ENCODE measurements at places on chromosomes 13 and 19.

DNA sequence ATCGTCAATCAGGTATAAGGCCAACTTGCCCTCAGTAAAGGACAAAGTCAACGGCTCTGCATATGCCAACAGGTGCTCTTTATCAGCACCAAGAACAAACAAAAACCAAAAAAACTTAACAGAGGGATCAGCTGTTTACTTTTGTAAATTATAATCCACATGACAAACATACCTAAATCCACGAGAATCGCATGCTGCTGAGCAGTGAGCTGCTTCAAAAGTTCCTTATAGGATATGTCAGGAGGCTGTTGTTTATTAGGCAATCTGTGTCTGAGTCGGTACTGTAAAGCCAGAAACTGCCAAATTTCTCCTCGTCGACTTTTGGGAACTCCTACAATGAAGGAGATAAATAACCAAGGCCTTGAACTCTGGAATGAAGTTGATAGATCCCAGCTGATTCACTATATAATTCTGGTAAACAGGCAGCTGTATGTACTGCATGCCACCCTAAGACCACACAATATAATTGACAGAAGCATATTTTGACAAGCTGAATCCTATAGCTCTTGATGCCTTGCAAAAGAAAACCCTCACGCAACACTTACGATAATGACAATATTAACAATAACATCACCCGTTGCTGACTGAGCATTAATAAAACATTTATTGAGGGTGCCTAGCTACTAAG lies 179.8 kb downstream of the TBC1D4 start:
- DNase-seq: no peak

- DNase-seq: no peak
These were observed 98.3 kb upstream of the UQCRFS1 start for GRCh38 chr19:29311191-29311790.

DNA sequence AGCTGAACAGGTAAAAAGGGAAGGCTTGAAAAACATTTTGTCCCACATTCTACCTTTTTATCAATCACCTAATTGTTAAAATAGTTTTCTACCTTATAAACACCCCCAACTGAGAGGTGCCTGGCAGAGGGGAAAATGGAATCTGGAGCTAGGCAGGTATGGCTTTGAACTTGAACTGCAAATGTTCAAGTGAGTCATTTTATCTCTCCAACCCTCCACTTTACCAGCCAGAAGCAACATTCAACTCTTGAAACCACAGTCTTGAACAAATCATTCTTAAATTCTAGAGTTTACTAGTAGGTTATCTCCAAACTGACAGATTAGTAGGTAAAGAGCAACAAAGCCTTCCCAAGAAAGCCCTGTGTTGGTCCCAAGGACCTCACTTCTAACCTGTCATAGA lies 116.9 kb downstream of the ABCC4 start:
- no peak for DNase-seq

DNA sequence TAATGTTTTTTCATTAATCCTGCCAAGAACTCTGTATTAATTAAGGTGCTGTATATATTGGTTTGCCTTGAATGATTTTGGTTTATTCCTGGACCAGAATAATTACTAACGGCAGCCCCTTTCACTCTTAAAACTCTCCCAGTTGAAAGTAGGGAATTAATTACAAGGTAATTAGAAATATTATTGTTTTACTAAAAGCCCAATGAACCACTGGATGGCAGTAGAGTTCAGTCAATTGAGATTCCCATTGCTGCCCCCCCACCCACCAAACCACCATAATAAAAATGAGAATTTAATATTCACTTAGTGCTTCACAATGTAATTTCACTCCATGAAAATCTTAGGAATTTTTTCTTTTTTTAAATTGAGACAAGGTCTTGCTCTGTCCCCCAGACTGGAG lies 13.7 kb downstream of the WBP4 start:
- DNase-seq: peak; percentile 34

DNA sequence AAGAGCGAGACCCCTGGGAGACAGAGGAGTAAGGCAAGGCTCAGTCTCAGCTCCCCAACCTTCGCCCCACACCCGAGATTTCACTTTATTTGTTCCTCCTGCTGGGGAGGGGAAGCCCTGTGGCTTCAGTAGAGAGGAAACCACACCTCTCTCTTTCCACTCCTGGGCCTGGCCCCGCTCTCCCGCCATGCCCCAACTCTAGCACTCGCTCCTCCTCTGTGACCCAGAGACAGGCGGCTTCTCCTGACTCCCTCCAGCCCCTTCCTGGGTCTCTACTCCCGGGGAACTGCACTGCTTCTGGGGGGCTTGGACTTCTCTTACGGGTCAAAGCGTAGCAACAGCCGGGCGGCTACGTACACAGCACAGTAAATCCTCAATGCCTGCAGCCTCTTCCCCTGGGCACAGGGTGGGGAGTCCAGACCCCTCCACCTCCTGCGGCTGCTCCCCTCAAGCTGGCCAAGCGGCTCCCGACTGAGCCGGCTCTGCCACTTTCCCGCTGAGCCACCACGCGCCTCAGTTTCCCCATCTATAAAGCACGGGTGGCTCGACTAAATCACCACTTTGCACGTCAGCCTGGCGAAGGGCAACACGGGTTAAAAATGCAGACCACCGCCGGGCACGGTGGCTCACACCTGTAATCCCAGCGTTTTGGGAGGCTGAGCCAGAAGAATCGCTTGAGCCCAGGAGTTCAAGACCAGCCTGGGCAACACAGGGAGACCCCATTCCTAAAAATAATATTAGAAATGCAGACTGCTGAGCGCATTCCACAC lies 1.4 kb downstream of the RNF126 start:
- no peak for DNase-seq

DNA sequence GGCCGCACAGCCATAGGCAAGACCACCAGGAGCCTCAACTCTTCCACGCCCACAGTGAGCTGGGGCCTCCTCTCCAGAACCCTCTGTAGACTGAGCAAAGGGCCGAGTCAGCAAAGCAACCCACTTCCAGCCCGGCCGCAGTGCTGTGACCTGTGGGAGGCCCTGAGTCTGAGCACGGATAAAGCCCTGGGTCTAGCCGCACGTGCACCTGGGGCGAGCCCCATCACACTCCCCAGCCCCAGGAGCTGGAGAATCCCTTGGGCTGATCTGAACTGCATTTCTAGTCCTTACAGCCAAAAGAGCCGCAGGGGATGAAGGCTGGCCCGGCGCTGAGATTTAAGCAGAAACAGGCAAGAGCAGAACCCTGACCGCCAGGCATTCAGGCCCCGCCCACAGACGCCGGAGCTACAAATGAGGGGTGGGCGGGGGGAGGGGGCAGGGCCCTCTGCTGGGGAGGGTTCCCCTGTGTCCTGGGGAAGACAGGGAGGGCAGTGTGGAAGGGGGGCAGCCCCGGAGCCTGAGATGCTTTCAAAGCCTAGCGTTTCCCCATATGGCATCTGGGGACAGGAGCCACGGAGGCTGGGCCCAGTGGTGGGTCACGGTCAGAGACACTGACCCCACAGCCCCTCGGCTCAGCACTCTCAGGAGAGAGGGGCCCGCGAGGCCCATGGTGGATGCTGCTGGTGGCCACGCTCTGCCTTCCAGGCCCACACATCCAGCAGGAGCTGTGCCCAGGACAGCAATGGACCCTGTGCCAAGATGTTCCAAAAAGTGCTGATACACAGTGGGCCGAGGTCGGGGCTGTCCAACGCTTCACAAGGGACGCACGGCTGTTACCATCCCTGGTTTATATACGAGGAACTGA lies 4.9 kb downstream of the TMEM259 start:
- DNase-seq: no peak

GRCh38 chr13:37173214-37173613 lies 67.8 kb upstream of the CSNK1A1L start:
- DNase-seq: peak; percentile 92

- no peak for DNase-seq
These were observed 436.7 kb downstream of the FGF9 start for GRCh38 chr13:22107549-22107948.

DNA sequence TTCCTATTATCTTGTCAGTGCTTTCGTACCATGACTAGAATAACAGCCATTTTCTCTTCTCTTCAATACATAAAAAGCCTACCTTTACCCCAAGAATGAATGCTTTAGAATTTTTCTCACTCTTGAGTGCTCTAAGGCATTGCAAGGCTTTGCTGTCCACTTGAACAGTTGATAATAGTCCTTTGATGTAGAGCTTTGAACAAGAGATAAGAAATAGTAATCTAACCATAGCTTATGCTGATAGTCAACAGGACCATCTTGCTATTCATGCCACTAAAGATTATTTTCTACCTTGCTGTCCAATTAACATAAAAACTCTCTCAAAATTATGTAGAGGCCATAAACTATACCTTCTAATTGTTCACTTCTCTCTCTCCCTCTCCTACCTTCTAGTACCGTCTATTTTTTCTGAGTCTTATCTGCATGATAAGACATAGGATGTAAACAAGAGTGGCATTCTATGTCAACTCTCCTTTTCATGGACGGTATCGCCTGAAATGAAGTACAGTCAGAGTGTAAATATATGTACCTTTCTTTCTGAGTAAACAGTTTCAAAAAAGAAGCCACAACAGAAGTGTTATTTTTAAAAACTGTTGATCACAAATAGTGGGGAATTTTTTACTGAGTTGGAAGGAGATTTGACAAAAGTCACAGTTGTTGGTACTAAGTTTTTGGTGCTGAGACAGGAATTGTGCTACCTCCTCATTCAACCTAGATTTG lies 297.9 kb downstream of the NDFIP2 start:
- DNase-seq: no peak

GRCh38 chr13:46032341-46032740 lies 20.2 kb downstream of the ZC3H13 start:
- no peak for DNase-seq

DNA sequence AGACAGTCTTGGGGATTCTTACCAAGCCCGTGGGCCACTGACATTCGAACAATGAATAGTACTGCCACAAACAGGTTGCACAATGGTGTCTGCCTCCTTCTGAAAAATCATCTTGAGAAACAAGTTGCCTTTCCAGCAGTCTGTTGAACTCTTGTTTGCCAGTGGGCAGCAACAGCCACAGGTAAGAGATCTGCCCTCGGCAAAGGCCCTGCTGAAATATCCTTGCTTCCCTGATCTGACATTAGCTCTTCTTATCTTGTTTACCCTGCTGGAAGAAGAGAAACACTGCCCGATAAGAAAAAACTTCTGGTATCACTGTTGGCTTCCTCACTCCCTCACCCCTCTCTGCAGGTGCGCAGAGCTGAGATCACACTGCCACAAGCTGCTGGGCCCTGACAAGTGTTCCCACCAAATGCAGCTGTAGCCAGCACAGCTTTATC lies 2.0 kb downstream of the DOCK9 start:
- peak; percentile 68 for DNase-seq

- DNase-seq: no peak
These were observed 53.3 kb upstream of the C13orf46 start for GRCh38 chr13:114027046-114027715.

GRCh38 chr19:17121736-17122293 lies 46.2 kb downstream of the MYO9B start:
- DNase-seq: peak; percentile 42

GRCh38 chr13:111114362-111115060 lies 599 bp upstream of the ARHGEF7 start:
- DNase-seq: peak; percentile 27

DNA sequence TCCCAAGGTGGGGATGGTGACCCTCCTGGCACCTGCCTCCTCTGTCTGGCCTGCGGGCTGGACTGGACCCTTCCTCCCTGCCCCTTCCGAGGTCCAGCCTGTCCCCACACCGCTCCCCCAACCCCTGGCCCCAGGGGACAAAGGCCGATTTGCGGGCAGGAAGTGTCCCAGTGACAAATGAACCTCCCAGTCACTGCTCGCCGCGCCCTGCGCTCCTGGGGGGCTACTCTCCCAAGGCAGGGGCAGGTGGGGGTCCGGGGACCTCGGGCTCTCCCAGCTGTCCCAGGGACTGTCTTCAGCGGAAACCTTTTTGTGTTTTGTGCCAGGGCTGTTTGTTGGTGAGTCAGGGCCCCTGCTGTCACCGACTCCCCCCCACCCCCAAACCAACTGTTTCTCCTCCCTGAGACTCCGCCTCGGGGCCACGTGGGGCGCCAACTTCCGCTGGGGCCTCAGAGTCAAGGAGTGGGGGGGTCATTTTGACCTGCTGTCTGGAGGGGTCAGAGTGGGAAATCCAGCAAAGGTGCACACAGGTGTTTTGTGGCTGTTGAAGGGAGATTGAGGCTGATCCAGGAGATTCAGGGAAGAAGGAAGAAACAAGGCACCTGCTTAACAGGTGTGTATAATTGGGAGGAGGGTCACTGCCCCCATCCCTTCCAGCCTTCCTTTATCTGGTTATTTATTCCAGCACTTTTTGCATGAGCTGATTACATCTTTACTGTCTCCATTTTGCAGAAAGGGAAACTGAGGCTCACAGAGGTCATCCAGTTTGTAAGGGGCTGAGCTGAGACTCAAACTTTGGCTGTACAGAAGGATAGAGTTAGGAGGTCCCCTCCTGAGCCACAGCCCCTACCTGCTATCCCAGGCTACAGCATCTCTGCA lies 831 bp downstream of the PGPEP1 start:
- peak; percentile 36 for DNase-seq

DNA sequence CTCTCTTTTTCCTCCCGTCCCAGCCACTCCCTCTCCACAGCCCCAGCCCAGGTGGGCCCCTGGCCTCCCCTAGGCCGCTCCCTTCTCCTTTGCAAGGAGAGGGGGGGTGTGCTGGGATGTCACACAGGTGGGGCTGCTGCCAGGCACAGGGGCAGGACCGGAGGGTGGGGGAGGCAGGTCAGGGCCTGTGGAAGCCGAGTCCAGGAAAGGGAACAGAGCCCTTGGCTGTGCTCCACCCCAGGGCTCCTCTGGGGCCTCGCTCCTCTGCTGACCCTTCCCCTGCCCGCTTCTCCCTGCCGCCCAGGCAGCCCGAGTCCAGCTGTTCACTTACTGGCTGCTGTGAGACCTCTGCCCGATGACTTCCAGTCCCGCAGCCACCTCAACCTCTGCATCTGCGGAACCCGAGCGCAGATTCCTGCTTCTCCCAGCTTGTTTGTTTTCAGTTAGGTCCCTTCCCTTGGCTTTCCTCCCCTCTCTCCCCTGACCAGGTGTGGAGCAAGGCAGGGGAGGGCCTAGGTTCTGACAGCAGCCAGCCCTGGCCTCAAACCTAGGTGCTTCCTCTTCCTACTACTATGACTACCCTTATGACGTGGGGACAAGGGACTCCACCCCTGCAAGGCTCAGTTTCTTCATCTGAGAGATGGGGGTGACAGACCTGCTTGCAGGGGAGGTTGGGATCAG lies 850 bp upstream of the KLK11 start:
- DNase-seq: no peak

DNA sequence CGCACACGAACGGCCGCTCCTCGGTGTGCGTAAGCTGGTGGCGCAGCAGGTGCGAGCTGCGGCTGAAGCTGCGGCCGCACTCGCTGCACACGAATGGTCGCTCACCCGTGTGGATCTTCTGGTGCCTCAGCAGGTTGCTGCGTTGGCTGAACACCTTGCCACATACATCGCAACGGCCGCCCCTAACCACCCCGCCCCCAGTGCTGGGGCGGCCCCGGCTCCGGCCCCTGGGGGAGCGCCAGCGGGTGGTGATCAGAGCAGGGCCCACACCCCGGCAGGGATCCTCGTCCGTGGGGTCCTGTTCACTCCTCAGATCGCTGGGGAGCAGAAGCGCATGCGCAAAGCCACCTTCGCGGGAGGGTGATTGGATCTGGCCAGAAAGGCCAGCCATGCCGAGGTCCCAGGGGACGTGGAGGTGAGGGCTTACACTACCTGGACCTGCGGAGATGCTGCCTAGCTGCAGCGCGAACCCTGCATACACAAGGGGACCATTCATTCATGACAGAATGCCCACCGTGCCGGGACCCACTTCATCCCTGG lies 4.7 kb upstream of the UBE2M start:
- no peak for DNase-seq
